NCI-H1417 treated with DMSO at 0.1 percent for 48 hours (cell line): ENCODE measurements at places on chromosomes 2 and 18.

GRCh38 chr2:27875089-27875881 lies 14.9 kb downstream of the RBKS start:
- no peak for DNase-seq

DNA sequence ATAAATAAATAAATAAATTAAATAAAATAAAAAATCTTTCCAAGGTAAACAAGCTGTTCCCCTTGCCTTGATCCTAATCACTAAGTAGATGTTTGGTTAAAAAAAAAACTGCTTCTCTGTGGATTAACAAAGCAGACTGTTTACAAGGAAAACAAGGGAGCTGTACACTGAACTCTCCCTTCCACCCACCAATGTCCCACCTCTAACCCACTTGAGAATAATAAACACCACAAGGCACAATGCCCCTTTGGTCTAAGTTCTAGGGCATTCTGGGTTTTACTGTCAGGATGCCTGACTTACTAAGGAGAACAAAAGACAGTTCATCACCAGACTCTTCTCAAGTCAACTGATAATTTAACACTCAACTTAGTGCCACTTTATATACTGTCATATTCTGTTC lies 83.5 kb downstream of the NCKAP1 start:
- DNase-seq: no peak

GRCh38 chr2:187390891-187391290 lies 57.2 kb downstream of the CALCRL start:
- no peak for DNase-seq

DNA sequence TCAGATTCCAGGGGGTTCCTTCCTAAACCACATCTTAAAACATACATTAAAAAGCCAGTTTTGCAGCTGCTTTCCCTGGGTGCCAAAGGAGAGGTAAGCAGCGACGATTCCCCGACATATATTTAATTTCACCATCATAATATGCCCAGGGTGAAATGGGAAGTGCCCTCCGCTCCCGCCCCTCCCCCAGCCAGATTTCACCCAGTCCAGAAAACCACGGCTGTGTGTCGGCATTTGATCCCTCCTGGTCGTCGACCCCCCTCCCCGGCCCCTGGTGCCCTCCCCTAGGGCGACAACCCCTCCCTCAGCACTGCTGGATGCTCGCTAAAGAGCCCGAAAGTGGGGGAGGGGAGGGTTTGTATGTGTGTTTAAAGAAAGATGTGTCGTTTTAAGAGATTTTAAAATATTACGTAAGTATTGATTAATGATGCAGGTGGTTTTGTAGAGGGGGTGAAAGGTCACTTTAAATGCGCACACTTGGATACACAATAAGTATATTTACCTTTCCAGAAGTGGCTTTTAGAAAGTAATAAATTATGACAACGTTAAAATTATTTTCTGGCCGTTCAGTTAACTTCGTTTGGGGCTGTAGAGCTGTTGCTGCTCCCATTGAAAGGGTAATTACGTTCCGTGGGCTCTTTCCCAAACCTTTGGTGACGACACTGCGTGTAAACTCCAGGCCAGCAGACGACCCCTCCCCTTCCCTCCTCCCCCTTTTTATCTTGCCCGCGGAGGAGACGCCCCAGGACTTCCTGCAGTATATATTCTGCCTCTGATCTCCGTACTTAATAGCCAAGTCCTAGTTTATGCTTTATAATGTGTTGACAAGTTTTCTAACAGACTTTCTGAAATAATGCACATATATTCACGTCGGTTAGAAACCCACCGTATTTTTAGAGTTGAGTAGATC lies 3.4 kb upstream of the BCL11A start:
- DNase-seq: peak; percentile 40

DNA sequence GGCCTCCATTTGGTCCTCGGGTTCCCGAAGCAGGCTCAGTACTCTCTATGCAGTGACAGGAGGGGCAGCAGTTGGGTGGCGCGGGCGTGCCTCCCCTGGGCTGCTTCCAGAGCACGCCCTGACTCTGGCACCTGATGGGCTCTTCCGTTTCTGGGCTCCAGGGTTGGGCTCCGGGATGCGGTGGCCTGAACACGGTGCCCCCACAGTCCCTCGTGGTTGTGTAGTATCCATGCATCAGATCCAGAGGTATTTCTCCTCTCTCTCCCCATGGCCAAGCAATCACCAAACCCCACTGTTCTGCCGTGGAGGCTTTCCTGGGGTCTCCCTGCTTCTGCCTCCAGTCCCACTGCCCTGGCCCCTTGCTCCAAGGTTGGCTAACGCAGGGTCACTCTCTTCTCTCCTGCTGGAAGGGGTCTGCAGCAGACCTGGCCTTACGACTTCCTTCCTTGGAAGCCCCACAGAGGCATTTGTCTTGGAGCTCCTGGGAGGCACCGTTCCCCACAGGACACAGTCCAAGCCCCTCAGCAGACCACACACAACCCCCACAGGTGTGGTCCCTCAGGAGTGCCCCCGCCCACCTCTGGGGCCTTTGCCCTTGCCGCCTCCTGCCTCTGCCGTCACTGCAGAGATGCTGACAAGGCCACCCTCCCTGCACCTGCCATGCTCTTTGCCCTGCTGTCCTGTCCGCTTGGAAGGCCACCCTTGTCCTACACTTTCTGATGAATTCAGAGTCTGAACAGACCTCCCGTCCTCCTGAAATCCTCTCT lies 136.6 kb upstream of the ASB18 start:
- no peak for DNase-seq

GRCh38 chr2:223123855-223124610 lies 72.0 kb downstream of the KCNE4 start:
- no peak for DNase-seq

DNA sequence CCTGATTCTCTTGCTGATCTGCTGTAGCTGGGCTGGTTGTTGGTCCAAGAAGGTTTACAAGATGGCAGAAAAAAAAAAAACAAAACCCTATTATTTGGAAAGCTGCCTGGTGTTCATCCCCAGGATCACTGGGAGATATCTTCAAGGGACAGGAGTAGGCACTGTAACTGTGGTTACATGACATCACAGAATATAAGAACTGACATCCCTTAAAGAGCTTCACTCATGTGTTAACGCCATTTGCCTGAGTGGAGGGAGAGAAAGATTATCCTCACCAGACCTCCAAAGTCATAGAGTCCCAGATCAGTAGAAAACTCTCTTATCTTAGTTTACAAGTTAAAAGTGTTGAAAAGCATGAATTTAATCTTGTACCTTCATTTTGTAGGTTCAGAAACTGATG lies 95.3 kb upstream of the BZW1 start:
- DNase-seq: no peak

DNA sequence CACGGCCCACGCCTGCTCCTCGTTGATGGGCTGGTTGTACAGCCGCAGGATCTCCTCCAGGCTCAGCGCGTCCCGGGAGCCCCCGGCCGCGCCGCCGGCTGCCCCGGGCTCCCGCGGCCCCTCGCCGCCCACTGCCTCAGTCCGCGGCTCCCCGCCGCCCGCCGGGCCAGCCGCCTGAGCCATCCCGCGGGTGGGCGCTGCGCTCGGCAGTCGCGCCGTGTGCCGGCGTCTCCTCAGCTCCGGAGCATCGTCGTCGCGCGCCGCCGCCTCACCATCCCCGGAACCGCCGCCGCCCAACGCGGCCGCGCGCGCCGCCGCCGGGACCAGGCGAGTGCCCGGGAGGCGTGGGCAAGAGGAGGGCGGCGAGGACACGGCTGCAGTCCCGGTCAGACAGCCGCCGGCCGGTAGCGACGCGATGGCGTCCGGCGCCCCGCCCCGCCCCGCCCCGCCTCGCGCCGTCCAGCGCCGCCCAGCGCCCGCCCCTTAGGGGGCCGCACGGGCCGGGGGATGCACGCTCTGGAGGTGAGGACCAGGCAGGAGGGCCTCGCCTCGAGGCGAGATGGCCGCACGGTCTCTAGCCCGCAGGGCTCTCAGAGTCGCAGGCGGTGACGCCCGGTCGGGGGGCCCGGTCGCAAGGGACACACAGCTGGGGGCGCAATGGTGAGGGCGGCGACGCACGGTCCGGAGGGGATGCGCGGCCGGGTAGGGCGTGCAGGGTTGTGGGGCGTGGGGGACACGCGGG lies at the start of gene SPIRE1:
TSS of gene SPIRE1 (minus strand) at position 424 of the 742 bp plus-strand sequence. CDS start at position 183, 241 bp downstream.
- DNase-seq: no peak

GRCh38 chr2:201235860-201236811 lies 24.2 kb upstream of the CASP8 start:
- no peak for DNase-seq

DNA sequence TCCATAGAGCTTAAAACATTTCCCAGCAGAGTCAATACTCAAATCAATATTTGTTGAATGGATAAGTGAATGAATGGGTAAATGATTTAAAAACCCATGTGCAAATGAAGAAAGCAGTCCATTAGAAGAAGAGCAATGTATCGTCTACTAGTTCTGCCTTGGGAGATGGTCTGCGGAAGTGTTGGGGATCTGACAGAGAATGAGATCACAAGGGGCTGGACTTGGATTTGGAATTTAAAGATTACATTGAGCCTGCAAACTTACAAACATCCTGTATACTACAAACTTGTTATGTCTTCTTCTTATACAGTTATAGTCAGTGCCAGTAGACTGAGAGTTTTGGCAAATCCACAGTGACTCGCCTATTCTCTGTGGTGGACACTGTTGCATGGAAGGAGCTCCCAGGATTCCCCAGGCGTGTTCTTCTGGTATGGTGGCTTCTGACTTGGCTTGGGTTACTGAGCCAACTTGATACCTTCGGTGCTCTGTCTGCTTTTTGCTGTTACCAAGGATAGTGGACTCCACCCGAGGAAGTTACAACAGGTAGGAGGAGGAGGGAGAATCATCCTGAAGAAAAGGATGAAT lies 163.3 kb upstream of the SERPINE2 start:
- DNase-seq: no peak

DNA sequence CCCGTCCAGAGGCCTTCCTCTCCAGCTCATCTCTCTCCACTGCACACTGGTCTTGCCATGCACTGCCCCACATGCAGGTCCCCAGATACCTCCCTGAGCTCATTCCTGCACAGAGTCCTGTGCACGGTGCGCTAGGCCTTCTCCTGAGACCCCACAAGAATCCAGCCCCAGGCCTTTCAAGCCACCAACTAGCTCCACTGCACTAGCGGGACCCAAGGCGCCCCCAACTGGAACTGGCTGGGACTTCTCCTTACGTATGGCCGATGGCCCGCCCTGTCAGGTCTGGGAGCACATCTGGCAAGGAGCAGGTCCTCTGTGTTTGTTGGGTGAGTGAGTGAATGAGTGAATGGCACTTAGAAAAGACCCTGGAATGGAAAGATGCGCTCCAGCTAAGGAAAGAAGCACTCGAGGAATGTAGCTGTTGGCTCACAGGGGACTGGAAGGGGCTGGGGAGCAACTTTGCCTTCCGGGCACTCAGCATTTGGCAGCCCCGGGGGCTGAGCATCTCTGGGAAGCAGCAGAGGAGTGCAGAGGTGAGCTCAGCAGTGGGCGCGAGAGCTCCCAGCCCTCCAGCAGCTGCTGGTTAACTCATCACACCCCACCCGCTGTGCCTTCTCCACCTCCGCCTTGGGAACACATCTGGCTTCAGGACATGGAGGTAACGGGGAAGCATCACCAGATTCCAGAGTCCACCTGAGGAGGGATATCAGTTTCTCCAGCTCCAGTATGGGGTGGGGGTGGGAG lies 223.1 kb downstream of the GLI2 start:
- no peak for DNase-seq

DNA sequence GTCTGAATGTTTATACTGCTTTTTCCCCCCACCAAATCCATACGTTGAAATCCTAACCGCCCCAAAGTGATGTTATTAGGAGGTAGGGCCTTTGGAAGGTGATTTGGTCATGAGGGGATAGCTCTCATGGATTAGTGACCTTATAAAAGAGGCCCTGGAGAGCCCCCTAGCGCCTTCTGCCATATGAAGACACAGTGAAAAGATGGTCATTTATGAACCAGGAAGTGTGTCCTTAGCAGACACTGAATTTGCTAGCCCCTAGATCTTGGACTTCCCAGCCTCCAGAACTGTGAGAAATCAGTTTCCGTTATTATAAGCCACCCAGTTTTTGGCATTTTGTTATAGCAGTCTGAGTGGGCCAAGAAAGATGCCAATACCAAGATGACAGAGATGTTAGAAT lies 7.2 kb upstream of the TSN start:
- DNase-seq: no peak

GRCh38 chr2:28137221-28137620 lies 246.7 kb downstream of the BABAM2 start:
- DNase-seq: no peak

DNA sequence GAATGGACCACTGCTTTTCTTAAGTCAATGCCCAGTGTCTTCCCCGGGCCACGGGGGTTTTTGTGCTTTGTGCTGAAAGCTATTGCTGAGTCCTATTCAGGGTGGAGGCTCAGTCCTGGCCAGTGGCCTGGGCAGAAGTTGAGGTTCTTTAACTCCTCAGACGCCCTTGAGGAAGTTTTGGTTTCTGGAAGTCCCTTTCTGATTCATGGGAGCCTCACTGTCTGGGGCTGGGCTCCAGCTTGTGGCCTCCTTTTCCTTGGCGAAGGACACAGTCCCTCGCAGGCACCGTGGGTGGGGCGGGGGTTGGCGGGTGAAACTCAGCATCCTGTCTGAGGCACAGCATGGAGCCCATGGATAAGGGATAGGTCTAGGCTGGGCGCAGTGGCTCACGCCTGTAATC lies 465.2 kb upstream of the HS6ST1 start:
- no peak for DNase-seq

GRCh38 chr18:32422978-32423740 lies 47.5 kb downstream of the GAREM1 start:
- DNase-seq: no peak

DNA sequence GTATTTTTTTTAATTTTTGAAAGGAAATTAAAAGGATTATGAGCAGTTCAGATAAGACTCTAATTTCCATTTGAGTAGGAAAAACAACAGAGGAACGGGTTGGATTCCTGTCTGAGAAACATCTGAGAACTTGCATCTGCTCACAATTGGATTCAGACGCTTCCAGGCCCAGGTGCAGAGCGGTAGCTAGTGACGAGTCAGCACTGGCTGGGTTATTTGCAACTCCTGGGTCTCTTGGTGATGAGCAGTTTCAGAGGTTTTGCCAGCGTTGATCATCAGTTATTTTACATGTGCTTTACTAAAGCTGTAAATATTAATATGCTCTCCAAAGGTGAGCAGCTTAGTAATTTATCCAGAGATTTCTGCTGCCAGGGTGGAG lies 39.1 kb upstream of the B3GNT7 start:
- DNase-seq: no peak

DNA sequence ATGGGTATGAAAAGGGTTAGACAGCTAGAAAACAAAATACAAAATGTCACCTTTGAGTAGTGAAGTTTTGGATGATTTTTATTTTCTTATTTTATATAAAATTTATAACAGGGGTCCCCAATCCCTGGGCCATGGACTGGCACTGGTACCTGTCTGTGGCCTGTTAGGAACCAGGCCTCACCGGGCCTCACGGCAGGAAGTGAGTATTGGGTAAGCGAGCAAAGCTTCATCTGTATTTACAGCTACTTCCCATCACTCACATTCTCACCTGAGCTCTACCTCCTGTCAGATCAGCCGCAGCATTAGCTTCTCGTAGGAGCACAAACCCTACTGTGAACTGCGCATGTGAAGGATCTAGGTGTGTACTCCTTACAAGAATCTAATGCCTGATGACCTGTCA lies 202.8 kb upstream of the TWIST2 start:
- DNase-seq: no peak

- no peak for DNase-seq
These were observed 95.8 kb upstream of the RGPD4 start for GRCh38 chr2:107730898-107731297.

GRCh38 chr2:121400201-121400600 lies 115.2 kb upstream of the TFCP2L1 start:
- DNase-seq: no peak

- no peak for DNase-seq
These were observed 58.9 kb upstream of the TEX51 start for GRCh38 chr2:126839796-126840195.

GRCh38 chr2:191891656-191892055 lies 44.8 kb upstream of the CAVIN2 start:
- DNase-seq: no peak

GRCh38 chr2:201857326-201857725 lies 51.0 kb downstream of the CDK15 start:
- DNase-seq: no peak
